ENCODE measurements at places on chromosomes 7 and 10. TPM values are rescaled to one million over a fixed set of nuclear protein-coding genes. Genes with fewer than 3 reads are reported as not detected.

- no peaks in the 10 kb centered on the region for H3K27me3 ChIP-seq
- no peak for DNase-seq
- H3K4me1 ChIP-seq, result no peaks in the 10 kb centered on the region
- H3K27ac ChIP-seq, result no peak overlapping the region
- H3K36me3 ChIP-seq, result no peaks in the 10 kb centered on the region
- H3K4me3 ChIP-seq, result no peak overlapping the region
Measured at GRCh38 chr10:65811931-65812525, 1113.8 kb upstream of the LRRTM3 start.

GRCh38 chr7:134301592-134301991, 15.1 kb downstream of the SLC35B4 start:
- no peaks in the 10 kb centered on the region for H3K27me3 ChIP-seq
- peaks cover 25% of the 10 kb centered on the region for H3K36me3 ChIP-seq
- H3K27ac ChIP-seq, result no peak overlapping the region
- no peaks in the 10 kb centered on the region for H3K4me1 ChIP-seq
- no peak for DNase-seq

DNA sequence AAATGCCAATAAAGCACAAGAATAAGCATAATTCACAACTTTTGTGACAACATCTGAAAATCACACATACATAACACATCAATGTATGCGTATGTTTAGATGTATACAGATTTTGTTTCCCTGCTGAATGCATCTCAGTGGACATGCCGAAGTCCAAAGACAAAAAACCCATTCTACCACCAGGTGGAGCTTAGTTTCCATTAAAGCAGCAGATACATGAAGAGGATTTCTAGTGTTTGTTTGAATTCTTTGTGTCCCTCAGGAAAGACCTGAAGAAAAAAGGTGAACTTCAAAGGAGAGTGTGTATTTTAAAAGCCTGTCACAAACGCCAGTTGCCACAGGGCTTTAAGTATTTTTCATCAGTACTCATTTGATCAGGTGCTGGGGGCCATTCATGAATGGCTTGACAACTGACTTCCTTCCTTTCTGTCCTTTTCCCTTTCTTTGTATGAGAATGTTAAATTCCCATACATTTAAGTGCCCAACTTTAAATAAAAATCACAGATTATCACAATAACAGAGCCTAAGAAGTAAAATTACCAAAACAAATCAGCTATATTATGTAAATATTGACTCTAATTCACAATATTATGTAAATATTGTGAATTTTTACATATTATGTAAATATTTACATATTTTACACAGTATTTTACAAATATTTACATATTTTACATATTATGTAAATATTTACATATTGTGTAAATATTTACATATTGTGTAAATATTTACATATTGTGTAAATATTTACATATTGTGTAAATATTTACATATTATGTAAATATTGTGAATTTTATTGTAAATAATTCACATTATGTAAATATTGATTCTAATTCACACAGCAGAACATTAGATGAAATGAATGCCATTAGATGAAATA, 343.0 kb downstream of the CRPPA start:
- H3K4me3 ChIP-seq, result no peak overlapping the region
- H3K27ac ChIP-seq, result no peak overlapping the region

- no peak overlapping the region for H3K4me3 ChIP-seq
- no peak for DNase-seq
- no peaks in the 10 kb centered on the region for H3K36me3 ChIP-seq
- H3K27me3 ChIP-seq, result peaks cover 21% of the 10 kb centered on the region
Measured at GRCh38 chr10:44049301-44050015, 335.4 kb downstream of the CXCL12 start.

GRCh38 chr7:89607792-89608191, 546.5 kb upstream of the STEAP1 start:
- H3K27me3 ChIP-seq, result no peaks in the 10 kb centered on the region
- DNase-seq, result peak; percentile 34
- peak overlapping the region; percentile 62 for H3K27ac ChIP-seq
- no peaks in the 10 kb centered on the region for H3K36me3 ChIP-seq
- H3K4me1 ChIP-seq, result peaks cover 27% of the 10 kb centered on the region

DNA sequence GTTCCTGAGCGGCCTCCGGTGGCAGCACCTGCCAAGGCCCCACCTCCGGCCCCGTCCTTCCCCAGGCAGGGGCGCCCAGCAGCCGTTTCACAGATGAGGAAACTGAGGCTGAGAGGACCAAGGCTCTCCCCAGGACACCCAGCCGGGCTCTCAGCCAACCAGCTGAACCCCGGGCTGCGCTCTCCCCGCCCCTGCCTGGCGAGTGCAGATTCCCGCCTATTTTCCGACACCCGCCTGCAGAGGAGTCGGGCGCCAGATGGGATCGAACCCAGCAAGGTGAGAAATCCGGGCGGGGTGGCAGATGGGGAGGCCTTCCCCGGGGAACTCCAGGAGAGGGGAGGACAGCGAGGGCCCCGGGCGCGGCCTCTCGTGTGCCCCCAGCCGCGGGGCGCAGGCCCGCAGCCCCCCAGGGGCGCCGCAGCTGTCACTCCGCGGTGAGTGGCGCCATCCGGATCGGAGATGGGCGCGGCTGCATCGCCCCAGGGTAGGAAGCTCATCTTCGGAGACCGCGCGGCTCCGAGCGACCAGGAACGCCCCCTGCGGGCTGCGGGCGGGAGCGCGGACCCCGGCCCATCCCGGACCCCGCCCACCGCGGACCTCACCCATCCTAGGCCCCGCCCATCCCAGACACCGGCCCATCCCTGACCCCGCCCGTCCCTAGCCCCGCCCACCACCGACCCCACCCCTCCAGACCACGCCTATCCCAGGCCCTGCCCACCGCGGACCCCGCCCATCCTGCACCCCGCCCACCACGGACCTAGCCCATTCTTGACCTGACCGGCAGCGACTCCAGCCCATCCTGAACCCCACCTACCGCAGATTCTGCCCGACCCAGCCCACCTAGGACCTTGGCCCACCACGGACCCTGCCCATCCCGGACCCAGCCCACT, 90.3 kb downstream of the MICALL2 start:
- no peak overlapping the region for H3K4me3 ChIP-seq
- H3K27me3 ChIP-seq, result peaks cover 19% of the 10 kb centered on the region
- no peaks in the 10 kb centered on the region for H3K36me3 ChIP-seq
- peak; percentile 48 for DNase-seq
- H3K27ac ChIP-seq, result no peak overlapping the region
- H3K4me1 ChIP-seq, result no peaks in the 10 kb centered on the region

DNA sequence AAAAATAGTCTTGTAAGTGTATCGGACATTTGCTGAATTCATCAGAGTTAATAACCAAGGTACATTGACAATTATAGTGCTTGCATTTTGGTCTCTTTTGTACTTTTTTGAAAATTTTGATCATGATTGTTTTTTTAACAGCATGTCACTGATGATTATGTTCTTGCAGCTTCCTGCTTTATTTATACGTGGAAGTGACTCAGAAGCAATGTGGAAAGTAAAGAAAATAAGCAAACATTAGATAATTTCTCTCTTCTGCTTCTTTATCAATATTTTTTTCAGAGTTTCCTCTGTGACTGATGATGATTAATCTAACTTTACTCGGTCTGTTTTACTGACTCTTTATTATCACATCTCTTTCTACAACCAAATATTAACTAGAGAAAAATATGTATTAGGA, 1351.9 kb downstream of the REEP3 start:
- H3K4me3 ChIP-seq, result no peak overlapping the region
- no peak overlapping the region for H3K27ac ChIP-seq
- no peaks in the 10 kb centered on the region for H3K27me3 ChIP-seq
- no peak for DNase-seq
- no peaks in the 10 kb centered on the region for H3K36me3 ChIP-seq

Gene PNLIPRP2
- not detected for total RNA-seq

- peaks cover 8% of the 10 kb centered on the region for H3K27me3 ChIP-seq
- no peak overlapping the region for H3K4me3 ChIP-seq
- no peak for DNase-seq
- no peaks in the 10 kb centered on the region for H3K36me3 ChIP-seq
Measured at GRCh38 chr10:45075826-45076380, 75.2 kb downstream of the ZNF22 start.

Gene GUSB
- total RNA-seq, result 74.0 TPM

Gene SSC4D
- total RNA-seq, result 0.30 TPM

DNA sequence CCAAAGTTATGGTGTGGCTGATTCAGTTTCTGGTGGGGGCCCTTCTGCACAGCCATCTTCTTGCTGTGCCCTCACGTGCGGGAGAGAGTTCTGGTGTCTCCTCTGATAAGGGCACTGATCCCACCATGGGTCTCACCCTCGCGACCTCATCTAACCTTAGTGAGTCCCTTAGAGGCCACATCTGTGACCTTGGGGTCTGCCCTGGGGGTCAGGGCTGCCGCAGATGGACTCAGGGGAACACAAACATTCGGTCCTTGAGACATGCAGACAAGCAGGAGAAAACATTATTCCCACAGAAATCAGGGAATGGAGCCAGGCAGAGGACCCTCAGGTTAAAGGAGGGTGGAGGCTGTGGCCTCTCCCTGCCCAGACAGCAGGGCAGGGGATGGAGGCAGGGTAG, 177.9 kb downstream of the DNAJB6 start:
- H3K27ac ChIP-seq, result no peak overlapping the region
- no peak overlapping the region for H3K4me3 ChIP-seq
- DNase-seq, result no peak
- no peaks in the 10 kb centered on the region for H3K4me1 ChIP-seq

DNA sequence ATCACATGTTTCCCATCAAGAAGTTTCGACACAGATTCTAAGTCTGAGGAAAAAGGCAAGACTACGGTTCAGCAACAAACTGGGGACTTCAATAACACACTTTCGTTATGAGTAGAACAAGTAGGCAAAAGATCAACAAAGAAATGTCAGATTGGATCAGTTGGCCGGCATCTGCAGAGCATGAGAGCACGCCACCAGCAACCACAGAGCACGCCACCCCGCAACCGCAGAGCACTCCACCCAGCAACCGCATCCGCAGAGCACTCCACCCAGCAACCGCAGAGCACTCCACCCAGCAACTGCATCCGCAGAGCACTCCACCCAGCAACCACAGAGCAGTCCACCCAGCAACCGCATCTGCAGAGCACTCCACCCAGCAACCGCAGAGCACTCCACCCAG, 89.7 kb upstream of the FAM20C start:
- peaks cover 26% of the 10 kb centered on the region for H3K4me1 ChIP-seq
- peaks cover 15% of the 10 kb centered on the region for H3K36me3 ChIP-seq
- peak overlapping the region; percentile 80 for H3K27ac ChIP-seq
- peak; percentile 15 for DNase-seq
- peaks cover 11% of the 10 kb centered on the region for H3K27me3 ChIP-seq

- no peaks in the 10 kb centered on the region for H3K4me1 ChIP-seq
- H3K27ac ChIP-seq, result no peak overlapping the region
- H3K4me3 ChIP-seq, result no peak overlapping the region
Measured at GRCh38 chr10:33794460-33794859, 460.0 kb upstream of the NRP1 start.

Gene ELFN1
- not detected for total RNA-seq

Gene LZTS2
- total RNA-seq, result 18.5 TPM

Gene NUTM2B
- 1.7 TPM for total RNA-seq

- DNase-seq, result no peak
- no peaks in the 10 kb centered on the region for H3K4me1 ChIP-seq
- H3K4me3 ChIP-seq, result no peak overlapping the region
- no peaks in the 10 kb centered on the region for H3K36me3 ChIP-seq
- no peak overlapping the region for H3K27ac ChIP-seq
Measured at GRCh38 chr7:27883696-27884095, 143.7 kb downstream of the TAX1BP1 start.

GRCh38 chr10:127424594-127425264, 124.4 kb upstream of the NPS start:
- no peaks in the 10 kb centered on the region for H3K27me3 ChIP-seq
- no peaks in the 10 kb centered on the region for H3K36me3 ChIP-seq
- no peaks in the 10 kb centered on the region for H3K4me1 ChIP-seq

Gene ANXA8
- 0.78 TPM for total RNA-seq

Gene ASAH2
- 2.1 TPM for total RNA-seq

DNA sequence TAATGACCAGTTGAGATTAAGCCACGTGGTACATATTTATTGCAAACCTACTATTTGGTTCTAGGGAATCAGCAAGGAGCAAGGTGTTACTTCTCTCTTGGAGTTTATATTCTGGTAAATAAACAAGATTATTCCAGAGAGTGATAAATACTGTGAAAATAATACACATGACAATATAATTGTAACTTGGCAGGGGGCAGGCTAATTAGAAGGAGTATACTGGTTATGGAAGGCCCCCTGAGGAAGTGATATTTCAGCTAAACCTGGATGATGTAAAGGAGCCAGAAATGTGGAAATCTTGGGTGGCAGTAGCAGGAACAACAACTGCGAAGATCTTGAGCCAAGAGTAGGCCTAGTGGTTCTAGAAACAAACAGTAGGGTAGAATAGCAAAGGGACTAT, 111.8 kb downstream of the SDK1 start:
- no peak for DNase-seq
- H3K27ac ChIP-seq, result no peak overlapping the region
- H3K4me1 ChIP-seq, result peaks cover 12% of the 10 kb centered on the region
- H3K4me3 ChIP-seq, result no peak overlapping the region

- no peak for DNase-seq
- no peak overlapping the region for H3K4me3 ChIP-seq
- H3K27me3 ChIP-seq, result no peaks in the 10 kb centered on the region
- no peak overlapping the region for H3K27ac ChIP-seq
Measured at GRCh38 chr7:30836991-30837390, 65.8 kb downstream of the MINDY4 start.

Gene PTF1A
- not detected for total RNA-seq

Gene HGF
- total RNA-seq, result not detected

Gene CALHM1
- total RNA-seq, result 0.58 TPM

GRCh38 chr10:106615081-106615480, 549.4 kb downstream of the SORCS1 start:
- no peaks in the 10 kb centered on the region for H3K4me1 ChIP-seq
- no peak for DNase-seq
- no peak overlapping the region for H3K27ac ChIP-seq
- no peaks in the 10 kb centered on the region for H3K36me3 ChIP-seq
- H3K27me3 ChIP-seq, result no peaks in the 10 kb centered on the region

DNA sequence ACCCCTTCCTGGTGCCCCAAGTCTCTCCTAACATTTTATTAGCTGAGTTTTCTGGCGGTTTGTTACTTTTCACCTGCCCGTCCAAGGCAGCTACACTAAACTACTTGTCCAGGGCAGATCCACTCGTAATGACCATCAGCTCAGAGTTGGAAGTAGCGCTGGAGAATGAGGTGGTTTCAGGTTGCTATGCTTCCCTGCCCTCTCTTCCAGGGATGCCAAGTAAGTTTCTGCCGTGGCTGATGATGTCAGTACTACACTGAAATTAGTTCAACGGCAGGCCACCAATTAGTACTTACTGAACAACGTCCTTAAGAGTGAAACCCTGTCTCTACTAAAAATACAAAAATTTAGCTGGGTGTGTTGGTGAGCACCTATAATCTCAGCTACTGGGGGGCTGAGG, 55.2 kb downstream of the DIP2C start:
- H3K27ac ChIP-seq, result no peak overlapping the region
- H3K4me3 ChIP-seq, result no peak overlapping the region
- no peaks in the 10 kb centered on the region for H3K36me3 ChIP-seq
- H3K4me1 ChIP-seq, result no peaks in the 10 kb centered on the region
- DNase-seq, result no peak

Gene SEMA4G
- 0.98 TPM for total RNA-seq

- H3K27ac ChIP-seq, result no peak overlapping the region
- no peaks in the 10 kb centered on the region for H3K36me3 ChIP-seq
- no peak overlapping the region for H3K4me3 ChIP-seq
Measured at GRCh38 chr7:30980751-30981150, 17.0 kb downstream of the GHRHR start.
